H9 (cell line): ENCODE measurements at places on chromosomes 3 and 15.

DNA sequence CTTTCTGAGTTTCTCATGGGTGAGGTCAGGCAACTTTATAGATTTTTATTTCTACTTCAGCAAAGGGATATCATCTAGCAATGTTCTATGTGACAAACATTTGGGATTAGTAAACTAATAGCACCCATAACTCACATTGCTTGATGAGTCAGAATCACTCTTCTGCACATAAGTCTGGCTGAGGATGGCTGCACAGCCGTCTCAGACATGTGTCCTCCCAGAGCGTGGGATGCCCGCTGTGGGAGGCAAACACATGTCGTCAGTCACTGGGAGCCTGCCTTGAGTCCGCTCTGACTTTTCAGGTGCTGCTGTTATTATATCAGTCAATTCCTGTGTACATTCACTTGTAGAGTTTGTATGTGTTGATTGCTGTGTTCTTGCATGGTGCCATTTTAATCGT is 230.7 kb upstream of the TRIM42 start:
- DNase-seq: no peak

GRCh38 chr3:186299327-186299726 is 62.7 kb downstream of the DGKG start:
- no peak for DNase-seq

DNA sequence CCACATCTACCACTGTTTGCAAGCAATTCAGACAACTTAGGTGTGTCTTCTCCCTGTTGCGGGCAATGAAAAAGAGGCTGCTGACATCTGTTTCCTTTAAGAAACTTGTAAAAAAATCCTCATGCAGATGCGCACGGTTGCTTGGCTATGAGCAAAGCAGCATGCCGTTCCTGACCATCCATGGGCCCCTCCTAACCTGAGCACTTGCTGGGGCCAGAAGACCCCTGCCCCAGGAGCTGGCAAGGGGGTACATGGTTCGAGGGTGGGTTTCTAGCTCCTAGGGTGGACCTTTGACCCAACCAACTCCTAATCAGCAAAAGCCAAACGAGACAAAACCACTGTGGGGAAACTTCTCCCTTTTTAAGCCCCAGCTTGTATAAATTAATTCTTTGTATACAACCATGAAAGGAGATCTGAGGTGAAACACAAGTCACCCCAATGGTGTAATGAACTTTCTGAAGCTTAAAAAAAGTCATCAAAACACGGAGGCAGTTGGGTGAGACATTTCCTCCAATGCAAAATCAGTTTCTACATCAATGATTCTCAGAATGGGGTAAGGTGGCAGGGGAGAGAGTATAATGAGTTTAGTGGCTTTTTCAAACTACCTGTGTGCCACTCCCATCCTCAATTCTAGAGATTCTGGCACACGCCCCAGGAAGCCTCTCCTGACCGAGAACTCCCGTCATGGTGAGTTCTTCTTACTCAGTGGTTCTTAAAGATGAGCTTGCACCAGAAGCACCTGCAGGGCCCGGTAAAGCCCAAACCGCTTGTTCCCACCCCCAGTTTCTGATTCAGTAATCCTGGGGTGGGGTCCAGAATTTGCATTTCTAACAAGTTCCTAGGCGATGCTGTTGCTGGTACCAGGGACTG is 44.1 kb downstream of the CPN2 start:
- no peak for DNase-seq

DNA sequence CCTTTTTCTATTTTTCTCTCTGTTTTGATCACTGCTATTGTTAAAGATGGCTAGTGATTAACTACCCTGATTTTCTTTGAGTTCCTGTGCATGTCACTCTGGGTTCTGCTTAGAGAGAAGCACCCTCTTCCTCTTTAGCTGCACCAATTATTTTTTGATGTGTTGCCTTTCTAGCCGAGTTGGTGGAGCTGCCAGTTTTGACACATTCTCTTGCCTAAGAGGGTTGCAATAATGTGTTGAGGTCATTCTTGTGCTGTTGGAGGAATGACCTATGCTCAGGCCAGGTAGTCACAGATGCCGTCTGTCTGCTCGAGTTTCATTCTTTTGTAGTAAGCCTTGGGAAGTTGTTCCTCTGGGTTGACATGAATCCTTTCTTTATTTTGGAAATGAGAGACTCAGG is 84.6 kb upstream of the DPH6 start:
- DNase-seq: no peak

GRCh38 chr3:169640467-169641148 is 22.9 kb downstream of the MECOM start:
- no peak for DNase-seq

GRCh38 chr3:124774841-124775402 is 44.7 kb downstream of the UMPS start:
- no peak for DNase-seq

- DNase-seq: no peak
These were observed 237.8 kb downstream of the EBLN2 start for GRCh38 chr3:73299184-73299691.

DNA sequence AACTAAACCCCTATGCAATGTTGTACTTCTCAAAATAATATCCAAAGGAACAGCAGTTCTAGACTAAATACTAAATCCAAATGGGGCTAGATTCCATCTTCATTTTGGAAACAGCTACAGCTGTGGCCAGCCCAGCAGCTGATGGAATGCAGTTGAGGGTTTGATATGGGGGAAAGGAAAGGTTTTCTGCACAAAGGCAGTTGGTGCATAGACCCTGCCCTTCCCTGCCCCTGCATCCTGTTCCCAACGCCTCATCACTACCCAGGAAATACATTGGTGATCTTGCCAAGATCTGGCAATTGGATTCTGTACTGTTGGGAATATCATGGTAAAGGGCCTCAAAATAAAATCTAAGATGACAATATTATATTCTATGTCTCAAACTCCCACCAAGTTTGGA is 43.9 kb downstream of the DTWD1 start:
- DNase-seq: no peak

DNA sequence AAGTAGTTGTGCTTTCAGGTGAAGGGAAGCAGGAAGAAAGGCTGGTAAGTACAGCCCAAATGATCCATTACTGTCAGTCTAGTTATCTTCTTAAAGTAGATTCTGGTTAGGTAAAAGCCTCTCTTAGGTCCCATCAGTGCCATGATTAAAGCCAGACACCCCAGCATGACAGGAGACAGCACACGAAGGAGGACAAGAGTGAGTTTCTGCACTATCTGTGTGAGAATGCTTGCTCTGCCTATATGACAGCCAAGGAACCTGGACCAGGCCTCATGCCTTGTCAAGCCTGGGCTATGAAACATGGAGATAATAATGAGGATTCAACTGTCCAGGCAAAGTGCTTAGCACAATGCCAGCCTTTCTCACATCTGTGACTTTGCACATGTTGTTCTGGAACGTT is 13.5 kb upstream of the FILIP1L start:
- no peak for DNase-seq

DNA sequence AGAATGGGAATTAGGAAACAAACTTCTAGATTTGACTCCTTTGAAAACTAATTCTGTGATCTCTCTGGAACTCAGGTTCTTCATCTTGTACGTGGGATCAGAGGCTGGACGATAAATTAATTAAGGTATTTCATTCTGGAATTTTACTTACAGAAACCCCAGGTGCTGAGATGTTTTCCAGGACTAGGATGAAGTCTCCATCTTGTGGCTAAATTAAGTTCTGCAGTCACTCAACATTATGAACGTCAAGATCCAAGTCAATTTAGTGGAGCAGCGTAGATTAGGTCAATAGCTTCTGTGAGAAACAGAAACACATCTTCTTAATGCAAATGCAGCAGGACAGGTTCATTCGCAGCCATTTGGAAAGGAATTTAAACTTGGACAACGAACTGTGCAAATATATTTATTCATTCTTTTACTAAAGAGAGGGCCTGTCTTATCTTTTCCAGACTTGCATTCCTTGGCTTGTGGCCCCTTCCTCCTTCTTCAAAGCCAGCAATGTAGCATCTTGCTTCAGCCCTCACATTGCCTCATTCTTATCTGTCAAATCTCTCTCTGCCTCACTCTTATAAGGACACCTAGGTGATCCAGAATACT is 26.7 kb upstream of the TMC3 start:
- no peak for DNase-seq

DNA sequence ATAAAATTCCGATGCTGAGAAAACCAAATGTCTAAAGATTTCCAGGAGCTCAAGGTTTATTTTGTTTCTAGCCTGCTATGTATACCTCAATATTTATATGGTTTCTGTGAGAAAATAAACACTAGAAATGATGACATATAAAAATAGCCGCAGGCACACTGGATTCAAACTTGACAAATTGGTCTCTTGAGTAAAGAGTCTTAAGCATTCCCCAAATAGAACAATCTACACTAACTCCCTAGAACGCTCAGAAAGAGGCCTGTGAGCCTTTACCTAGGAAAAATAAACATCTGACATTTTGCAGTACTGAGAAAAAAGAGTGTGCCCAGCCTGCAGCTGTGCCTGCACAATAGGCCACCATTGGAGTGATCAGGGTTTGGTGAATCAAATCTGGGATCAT is 75.2 kb downstream of the NEK10 start:
- DNase-seq: no peak

DNA sequence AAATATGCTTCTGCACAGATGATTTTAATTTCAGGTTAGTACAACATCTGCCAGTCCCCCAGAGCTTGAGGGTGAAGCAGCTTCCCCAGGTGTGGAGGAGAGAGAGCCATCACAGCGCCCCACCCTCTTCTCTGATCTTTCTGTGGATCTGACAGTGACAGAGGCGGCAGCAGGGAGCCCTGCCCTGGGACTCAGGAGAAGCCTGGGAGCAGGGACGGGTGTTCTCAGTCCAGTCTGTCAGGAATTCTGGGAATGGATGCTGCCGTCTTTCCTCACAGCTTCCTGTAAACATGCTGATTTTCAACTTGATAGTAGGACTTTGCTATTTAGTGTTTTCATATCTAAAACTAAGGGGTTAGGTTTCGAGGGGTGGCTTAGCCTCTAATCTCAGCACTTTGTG is 11.4 kb upstream of the RAB8B start:
- DNase-seq: no peak

- DNase-seq: no peak
These were observed 31.6 kb upstream of the UBE2Q2 start for GRCh38 chr15:75811626-75812025.
